HCT116 (cell line): ENCODE measurements at places on chromosomes 3 and 15.

GRCh38 chr15:67049351-67050044 is 15.9 kb upstream of the SMAD3 start:
- no peak for DNase-seq

DNA sequence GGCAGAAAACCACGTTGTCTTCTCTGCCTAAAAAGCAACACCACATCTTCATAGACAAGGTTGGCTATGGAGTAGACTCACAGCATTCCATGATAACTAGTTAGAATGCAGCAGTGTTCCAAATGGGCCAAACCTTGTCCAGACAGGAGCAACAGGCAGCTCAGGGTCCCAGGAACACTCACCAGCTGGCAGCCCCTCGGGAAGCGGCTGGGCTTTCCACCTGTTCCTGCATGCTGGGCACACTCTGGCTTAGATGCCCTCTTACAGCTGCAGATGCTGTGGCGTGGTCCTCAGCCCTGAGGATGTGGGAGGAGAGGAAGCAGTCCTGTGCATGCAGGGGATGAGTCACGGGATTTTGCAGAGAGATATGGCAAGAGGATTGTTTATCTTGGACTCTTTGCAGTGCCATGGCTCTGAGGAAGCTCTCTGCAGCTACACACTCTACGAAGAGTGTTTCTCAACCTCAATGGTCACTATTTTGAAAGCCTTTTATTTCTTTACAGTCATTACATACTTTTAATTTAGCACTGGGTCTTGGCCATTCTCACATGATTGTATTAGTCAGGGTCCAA is 11.3 kb downstream of the NRROS start:
- no peak for DNase-seq

DNA sequence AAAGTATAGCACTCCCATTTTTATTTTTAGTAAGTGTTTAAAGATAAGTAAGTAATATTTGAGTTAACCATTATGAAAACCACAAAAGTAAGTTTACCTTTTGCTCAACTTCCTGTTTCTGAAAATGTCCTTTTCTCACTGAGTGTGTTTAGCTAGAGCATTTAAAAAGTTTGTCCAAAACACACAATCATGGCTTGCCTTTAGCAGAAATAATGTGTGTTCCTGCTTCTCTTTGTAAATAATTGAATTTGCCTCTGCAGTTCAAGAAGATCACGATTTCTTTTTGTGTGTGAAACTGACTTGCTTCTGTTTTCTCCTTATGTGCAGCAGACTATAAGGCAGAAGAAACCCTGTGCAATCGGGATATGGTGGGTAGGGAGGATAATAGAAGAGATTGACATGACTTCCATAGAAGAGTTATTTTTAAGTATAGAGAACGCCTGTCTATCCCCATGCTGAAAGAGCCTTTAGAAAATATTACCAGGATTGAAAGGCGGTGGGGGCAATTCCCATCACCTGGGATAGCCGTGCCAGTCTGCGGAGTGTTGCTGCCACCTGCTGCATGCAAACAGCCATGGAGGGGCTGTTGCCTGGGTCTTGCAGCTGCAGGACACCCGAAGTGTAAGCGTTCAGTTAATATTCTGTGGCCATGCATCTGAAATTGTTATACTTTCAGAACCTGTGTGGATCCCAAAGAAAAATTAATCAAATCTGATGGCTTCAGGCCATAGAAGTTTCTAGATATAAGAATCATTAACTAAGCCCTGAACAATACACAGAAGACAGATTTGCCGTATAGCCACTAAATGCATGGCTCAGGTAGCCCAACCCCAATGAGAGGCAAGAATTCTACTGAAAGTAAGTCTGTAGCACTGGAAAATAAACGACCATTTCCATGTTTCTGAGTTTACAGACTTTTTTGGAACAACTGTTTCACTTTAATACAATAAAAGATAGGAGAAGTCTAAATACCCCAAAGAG is 2.4 kb upstream of the CD96 start:
- DNase-seq: peak; percentile 52

DNA sequence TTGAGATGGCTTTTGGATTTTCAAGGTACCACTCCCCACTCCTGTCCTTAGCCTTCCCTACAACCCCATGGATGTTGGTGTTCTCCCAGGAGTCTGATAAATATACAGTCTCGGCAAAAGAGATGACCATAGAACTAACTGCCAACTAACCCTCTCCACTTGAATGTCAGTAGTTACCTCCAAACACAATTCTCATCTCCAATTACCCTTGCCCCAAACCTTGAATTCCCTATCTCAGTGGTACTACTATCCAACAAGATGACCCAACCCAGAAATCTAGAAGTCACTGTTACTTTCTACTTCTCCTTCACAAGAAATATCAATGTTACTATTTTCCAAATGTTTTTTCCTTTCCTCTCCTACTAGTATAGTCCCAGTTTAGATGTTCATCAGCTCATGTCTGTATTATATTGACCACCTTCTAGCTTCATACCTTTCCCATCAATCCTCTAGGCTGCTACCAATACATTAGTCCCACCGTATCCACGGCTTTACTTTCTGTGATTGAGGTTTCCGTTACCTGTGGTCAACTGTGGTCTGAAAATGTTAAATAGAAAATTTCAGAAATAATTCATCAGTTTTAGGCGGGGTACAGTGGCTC is 38.1 kb downstream of the PIGB start:
- no peak for DNase-seq

DNA sequence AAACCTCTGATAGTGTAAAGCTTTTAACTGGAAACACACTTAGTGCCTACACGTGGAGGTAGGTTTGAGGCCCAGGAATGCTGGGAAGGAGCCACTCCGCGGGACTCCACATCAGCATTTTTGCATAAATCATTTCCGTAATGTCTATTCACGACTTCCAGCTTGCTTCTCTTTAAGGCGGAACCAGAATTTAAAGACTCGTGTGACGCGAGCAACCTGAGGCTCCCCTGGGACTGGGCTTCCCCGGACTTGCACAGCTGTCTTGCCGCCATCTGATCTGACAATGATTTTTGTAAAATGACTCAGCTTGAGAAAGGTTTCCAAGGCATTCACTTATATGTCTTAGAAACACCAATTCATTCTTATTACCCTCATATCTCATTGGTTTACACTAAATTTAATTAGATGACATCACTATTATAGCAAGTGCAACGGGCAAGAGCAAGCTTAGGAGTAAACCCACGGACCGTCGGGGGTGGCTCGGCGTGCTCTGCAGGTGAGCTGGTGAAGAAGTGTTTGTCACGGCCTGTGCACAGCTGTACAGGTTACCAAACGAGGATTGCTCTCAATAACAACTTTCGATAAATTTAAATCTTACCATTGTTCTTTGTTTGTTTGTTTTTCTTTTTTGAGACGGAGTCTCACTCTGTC is 95.2 kb downstream of the CHSY1 start:
- no peak for DNase-seq

DNA sequence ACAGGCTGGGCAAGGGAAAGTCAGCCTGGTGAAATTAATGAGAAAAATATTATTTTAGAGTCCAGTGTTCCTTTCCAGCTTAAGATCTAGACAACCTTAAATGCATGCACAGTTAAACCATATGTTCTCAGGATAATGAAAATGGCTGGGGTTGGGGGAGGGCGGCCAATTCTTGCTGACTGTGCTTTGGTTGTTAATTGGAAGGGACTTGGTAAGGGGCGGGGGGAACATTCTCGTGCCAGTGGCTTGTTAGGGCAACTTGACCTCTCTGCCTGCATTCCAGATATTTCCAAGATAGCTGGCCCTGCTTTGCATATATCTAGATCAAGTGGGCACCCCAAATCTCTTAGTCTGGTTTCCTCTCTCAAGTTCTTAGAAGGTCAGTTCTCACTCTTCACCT is 112.5 kb downstream of the TOP2B start:
- DNase-seq: no peak

GRCh38 chr3:179416681-179417080 is 34.6 kb downstream of the GNB4 start:
- DNase-seq: no peak

GRCh38 chr3:43612419-43612818 is 9.4 kb downstream of the ANO10 start:
- no peak for DNase-seq

DNA sequence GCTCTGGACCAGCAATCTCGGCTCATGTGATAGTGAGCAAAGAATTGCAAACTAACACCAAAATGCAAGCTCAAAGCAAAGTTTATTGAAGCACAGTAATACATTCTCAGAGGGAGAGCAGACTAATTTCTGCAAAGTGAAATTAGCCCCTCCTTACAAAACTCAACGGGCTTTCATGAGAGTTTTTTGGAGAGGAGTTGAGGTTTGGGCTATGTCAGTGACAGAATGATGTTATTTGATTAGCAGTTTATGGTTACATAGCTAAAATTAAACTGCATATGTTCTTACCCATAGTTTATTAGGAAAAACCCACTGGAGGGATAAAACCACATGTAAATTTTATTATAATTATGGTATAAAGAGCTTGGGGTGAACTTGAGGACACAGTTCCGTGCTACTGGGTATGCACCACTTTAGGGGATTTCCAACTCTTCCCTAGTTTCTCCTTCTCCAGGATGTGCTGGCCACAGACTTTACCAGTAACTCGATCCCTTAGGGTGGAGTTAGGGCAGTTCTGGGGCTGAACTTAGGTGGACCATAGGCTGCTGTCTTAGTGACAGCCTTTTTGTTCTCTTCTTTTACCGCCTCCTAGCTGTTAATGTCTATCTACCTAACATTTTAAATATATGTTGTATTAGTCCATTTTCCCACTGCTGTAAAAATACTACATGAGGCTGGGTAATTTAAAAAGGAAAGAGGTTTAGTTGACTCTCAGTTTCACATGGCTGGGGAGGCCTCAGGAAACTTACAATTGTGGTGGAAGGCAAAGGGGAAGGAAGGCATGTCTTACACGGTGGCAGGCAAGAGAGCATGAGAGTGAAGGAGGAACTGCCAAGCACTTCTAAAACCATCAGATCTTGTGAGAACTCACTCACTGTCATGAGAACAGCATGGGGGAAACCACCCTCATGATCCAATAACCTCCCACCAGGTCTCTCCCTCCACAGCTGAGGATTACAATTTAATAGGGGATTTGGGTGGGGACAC is 8.9 kb upstream of the AADACL2 start:
- no peak for DNase-seq

DNA sequence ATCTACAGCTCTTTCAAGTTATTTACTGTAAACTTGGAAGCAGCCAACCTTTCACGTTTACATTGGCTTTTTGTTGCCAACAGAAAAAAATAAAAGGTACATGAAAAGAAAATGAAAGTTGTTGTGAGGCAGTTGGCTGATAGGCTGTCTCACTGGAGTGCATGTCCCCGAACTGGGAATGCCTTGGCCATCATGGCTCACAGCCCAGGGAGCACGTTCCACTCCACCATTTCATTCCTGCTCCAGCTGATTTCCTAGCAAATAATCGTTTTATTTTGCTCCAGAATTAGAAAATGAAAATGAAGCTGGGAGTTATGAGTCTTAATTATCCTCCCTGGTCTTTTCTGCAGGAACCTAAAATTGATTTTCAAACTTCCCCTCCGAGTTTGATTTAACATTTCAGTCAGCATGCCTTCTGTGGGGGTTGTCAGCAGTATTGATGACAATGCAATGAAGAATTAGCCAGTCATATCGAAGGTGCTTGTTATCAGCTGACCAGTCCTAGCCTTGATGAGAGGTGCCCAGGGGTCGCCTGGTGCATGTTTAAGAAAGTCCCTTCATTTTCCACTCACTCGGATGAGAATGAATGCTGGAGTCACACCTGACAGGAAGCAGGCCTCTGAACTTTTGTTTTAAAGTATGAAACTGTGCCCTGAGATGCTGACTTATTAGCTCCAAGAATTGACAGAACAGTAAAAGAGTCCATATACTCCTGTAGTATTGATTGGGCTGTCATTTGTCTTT is 293.7 kb upstream of the TRIM42 start:
- DNase-seq: no peak

DNA sequence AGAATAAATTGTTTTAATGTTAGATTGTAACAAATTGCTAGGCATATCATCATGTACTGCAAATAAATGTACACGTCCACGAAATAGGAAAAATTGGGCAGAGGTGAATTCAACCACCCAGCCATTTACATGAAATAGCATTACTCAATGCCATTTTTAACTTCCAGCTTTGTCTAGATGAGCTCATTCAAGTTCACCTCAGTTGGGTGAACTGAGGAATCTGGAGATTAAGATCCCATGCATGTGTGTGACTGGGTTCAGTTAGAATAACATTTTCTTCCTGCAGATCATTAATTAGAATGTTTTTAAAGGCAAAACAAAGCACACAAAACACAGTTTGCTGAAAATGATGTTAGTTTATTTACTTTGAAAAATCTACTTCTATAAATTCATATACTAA is 767.8 kb upstream of the GOLIM4 start:
- DNase-seq: no peak

DNA sequence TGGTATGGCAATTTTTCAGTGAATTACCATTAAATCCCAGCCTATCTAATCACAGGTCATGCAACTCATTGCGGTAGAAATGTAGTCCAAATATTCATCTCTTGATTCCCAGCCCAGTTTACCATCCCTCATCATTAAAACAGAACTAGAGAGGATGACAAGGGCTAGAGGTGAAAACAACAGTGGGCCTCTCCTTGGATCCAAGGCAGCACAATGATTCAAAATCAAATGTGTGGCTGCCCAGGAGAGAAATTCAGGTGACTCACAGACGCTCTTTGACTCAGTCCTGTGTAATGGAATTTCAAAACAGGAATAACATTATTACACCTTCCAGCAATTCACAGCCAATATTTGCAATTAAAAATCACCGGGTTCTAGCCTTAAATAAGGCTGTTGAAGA is 246.5 kb downstream of the TBL1XR1 start:
- no peak for DNase-seq

- DNase-seq: no peak
These were observed 629.7 kb downstream of the NTRK3 start for GRCh38 chr15:87626860-87627259.

DNA sequence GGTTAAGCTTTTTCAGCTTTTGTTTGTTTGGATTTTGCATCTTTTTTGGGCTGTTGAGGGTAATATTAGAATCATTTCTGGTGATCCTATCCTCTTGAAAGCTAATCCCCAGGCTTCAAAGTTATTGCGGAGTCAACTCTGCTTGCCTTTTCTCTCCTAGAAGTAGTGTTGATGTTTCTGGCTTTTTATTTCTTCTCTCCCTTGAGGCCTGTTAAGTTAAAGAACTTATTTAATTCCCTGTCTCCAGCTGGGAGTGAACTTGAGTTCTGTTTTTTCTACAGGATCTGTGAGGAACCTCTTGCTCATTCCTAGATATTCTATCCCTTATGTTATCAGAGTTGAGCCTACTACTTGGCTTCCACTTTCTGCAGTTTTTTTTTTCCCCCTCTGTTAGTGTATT is 34.1 kb upstream of the CACNA1D start:
- DNase-seq: no peak

DNA sequence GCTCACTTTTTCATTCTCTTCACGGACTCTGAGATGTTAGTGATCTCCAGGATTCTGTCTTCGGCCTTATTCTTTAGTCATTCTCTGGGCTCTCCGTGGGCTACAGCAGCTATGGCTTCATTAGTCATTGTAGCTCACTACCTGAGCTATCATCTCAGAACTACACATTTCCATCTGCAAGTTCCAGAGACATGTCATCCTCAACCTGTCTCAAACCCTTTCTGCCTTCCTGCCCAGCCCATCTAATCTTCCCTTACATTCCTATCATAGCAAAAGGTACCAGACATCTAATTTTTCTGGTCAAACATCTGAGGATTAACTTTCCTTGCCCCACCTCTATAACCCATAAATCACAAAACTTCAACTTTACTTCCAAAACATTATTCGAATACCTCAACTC is 13.2 kb downstream of the TSPAN3 start:
- DNase-seq: no peak
